ENCODE measurements at places on chromosomes 4 and X.

DNA sequence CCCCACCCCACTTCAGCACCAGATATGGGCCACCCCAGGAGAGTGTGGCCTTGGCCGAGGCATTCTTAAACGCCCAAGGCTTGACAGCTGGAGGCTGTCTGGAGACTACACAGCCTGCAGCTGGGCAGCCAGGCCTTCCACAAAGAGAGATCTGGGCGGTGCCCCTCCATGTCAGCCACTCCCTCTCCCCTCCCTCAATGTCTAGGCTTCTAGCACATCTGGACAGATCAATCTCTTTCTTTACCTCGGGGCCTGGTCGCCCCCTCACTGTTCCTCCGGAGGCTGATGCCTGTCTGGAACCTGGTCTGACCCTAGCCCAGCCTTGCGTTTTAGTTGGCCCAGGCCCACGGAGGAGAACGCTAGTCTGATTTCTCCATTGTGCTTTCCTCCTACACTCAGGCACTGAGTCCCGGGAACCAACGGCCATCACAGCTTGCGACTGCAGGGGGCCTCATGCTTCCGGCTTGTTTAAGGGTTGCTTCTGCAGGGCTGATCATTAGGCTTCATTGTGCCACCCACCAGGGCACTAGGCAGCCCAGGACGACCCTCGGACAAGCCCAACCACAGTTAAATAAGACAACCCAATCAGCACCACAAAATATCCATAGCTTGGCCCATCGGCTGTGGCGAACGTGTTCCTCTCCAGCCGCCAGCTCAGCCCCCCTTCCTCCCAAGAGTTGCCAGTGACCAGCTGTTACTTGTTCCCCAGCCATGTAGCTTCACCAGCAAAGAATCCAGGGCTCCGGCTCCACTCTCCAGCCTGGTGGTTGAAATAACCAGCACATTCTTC is 200.6 kb downstream of the BCOR start:
- no peak for DNase-seq

DNA sequence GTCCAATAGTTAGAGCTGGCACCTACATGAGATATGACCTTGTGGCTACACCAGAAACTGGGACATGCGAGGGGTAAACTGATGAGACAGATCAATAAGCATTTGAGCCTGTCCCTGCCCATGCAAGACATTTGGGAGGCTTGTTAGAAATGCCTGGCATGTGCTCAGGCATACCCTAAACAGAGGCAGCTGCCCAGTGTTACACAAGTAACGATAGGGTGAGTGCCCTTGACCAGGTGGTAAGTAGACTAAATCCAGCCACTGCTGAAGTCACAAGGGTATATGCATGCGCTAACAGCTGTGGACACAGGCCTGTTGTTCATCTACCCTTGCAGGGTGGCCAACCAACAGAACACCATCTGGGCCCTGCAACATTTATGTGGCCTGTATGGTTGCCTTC is 56.1 kb upstream of the CCDC149 start:
- DNase-seq = no peak

DNA sequence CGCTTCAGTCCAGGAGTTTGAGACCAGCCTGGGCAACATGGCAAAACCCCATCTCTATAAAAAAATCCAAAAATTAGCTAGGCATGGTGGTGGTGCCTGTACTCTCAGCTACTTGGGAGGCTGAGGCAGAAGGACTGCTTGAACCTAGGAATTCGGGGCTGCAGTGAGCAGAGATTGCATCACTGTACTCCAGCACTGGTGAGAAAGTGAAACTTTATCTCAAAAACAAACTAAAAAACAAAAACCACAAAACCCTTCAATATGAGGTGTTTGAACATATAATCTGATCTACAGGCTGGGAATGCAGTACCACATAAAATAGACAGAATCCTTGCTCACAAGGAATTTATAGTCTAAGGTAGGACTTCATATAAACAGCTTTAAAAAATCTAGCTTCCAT is 103.9 kb downstream of the PDS5A start:
- no peak for DNase-seq

DNA sequence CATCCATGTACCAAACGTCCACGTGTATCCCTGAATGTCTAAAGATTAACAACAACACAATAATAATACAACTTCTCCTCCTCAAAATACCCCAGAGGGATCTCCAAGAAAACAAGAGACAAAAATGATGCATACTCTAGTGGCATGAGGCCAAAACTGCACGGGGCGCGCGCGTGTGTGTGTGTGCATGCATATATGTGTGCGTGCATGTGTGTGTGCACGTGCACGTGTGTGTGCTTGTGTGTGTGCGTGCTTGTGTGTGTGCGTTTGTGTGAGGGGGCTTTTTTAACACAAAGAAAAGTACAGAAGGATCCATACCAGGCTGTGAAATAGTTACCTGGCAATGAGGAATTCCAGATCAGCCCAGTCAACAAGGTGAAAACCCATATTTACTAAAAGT is 48.5 kb downstream of the PRKX start:
- no peak for DNase-seq

- no peak for DNase-seq
Observed at GRCh38 chr4:162406637-162407365, 243.0 kb upstream of the FSTL5 start.

DNA sequence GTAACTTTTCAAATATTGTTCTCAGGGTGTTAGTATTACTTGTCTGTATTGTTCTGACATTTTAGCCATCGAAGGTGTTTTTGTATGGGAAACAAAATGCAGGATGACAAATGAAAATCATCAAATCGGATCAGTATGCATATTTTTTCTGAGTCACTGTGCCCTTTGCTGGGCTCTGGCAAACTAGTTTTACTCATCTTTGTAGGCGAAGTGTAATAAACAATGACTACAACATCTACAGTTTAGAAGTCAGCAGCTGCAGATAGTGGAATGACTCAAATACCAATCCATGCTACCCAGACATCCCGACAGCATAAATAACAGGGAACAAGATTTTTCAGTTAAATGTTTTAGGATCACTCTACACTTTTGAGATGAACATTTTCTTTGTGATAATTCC is 557.3 kb upstream of the TENM3 start:
- DNase-seq = no peak

All from suppressor macrophage treated with lipopolysaccharide for 1 hour (primary cell).